IPS DF 6.9 (cell line): ENCODE measurements at places on chromosomes 5 and 9.

- no peak for DNase-seq
Measured at GRCh38 chr9:116156621-116157314, 3.2 kb downstream of the PAPPA start.

DNA sequence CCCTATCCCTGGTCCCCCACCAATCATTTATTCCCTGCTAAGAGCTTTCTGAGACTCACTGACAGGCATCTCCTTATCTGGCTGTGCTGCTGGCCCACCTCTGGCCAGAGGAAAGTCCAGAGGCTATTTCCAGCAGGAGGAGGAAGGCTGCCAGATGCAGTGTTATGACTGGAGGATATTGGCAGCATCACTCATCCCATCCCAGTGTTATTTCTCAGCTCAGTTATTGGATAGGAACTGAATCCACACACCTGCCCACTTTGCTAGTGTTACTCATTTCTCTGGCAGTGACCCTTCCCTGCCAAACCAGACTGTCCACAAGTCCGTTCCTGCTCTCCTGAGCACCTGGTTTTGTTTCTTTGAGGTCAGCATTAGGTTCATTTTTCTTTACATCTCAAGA, 228.2 kb downstream of the GRIA1 start:
- no peak for DNase-seq

DNA sequence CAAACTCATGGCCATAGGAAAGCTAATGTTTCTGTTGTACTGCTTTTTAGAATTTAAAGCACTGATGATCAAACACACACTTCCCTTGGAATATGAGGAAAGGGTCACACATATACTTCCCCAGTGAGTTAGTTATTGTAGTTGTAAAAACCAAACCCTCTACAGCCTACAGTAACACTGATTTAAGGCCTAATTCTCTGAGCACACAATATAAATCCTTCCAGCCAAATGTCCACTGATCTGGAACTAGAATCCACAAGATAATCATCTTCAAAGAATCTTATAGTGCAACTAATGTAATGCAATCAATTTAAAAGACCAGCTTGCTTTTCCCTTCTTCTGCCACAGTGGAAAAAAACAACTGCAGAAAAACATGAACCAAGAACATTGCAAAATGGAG, 219.3 kb downstream of the CAAP1 start:
- no peak for DNase-seq

DNA sequence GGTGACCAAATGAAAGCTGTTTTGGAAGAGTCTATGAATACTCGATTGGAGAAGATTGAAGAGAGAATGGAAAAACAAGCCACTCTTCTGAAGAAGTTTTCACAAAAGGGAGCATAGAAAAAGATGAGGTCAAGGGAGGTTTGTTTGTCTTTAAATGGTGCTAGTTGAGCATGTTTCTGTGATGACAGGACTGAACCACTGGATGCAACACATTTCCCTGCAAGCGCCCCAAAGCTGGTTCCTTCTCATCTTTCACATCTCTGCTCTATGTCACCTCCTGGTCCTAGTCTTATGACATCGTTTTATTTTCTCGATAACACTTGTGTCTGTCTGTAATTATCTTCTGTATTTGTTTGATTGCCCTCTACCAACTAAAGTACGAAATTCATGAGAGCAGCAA, 3.8 kb upstream of the CCDC192 start:
- DNase-seq: no peak

GRCh38 chr5:56310711-56311204, 77.6 kb upstream of the ANKRD55 start:
- DNase-seq: no peak
